ENCODE measurements at places on chromosomes 13 and 19.

- no peak for DNase-seq
Measured at GRCh38 chr19:18776288-18776594, 14.9 kb downstream of the COMP start.

DNA sequence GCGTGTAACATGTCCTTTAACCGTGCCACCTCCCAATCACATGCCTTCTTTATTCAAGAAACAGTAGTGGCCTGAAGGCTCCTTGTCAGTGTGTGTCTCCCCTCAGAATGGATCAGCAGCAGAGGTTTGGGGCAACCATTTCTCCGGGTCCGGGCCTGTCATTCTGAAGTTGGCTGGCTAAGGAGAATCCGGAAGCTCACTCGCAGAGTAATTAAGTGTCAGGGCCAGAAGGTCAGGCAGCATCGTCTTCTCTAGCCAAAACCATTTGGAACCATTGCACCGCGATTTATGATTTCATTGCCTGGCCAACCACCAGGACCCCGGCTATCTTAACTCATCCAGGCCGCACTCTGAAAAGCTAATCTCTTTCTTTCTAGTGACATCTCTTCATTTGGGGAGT is 550.8 kb downstream of the EFNB2 start:
- DNase-seq, result no peak

DNA sequence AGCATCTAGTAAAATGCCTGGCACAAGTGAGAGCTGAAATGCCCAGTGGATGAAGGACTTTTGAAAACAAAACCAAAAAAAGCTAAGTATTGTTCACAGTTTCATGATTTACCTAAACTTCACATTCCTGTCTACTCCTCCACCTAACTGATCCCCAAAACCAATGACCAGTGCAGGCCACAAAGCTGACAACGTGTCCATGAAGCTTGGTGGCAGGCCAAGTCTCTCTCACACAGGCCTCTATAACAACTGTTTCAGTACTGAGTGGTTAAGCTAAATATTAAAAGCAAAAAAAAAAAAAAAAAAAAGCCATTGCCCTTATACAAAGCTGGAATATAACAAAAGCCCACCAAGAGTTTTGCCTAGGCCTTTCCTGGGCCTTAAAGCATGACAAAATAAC is 36.4 kb downstream of the STK24 start:
- DNase-seq, result no peak

- no peak for DNase-seq
Measured at GRCh38 chr19:19151418-19151817, 13.1 kb upstream of the TMEM161A start.

DNA sequence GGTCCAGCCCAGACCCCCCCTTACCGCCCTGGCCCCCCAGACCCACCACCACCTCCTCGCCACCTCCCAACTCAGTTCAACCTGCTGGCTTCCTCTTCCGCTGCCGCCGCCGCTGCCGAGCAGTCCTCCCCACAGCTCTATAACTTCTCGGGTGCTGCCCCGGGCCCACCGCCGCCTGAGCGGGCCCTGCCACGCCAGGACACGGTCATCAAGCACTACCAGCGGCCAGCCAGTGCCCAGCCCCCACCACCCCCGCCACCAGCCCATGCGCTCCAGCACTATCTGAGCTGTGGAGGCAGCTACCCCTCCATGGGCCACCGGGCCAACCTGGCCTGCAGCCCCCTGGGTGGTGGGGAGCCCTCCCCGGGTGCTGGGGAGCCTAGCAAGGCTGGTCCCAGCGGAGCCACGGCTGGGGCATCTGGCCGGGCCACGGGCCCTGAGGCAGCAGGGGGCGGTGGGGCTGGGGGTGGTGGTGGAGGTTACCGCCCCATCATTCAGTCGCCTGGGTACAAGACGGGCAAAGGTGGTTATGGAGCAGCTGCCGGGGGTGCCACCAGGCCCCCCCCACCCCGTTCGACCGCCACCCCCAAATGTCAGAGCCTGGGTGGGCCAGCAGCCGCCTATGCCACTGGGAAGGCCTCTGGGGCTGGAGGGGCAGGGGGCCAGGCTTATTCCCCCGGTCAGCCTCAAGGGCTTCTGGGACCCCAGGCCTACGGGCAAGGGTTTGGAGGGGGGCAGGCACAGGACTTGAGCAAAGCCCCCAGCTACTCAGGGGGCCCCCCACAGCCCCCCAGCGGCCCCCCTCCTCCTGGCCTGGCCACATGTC is 4.2 kb downstream of the PRR12 start:
- DNase-seq, result no peak

DNA sequence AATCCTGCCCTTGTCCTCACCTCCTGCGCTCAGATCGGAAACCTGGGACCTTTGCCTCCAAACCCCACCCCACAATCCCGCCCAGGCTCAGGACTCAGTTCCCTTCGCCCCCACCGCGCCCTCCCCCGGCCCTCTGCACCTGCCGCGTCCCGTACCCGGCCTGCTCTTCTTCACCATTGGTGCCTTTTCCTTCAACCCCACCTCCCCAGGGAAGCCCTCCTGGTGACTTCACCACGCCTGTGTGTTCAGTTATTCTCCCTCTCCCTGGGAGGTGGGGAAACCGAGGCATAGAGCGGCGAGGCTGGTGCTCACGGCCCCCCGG is 19.3 kb upstream of the TCF3 start:
- no peak for DNase-seq

All from NCI-H2171 (cell line).